ENCODE measurements at places on chromosomes 2 and 18. TPM values are rescaled to one million over a fixed set of nuclear protein-coding genes. Genes with fewer than 3 reads are reported as not detected.

Gene L3MBTL4
- total RNA-seq: 8.0 TPM

Gene ATG4B
- 39.6 TPM for total RNA-seq

Gene TEKT4
- total RNA-seq: not detected

Gene HNMT
- 2.1 TPM for total RNA-seq

Gene PROKR1
- total RNA-seq: under 0.01 TPM
